ENCODE measurements at places on chromosomes 2 and 18. TPM values are rescaled to one million over a fixed set of nuclear protein-coding genes. Genes with fewer than 3 reads are reported as not detected.

The CD8B2 gene
- not detected for total RNA-seq

The THSD7B gene
- total RNA-seq: not detected

The ZDBF2 gene
- total RNA-seq: 13.4 TPM

The LTBP1 gene
- total RNA-seq: 145 TPM

The CELF4 gene
- not detected for total RNA-seq

The GTF2A1L gene
- not detected for total RNA-seq

The AGXT gene
- not detected for total RNA-seq

The PPP3R1 gene
- 27.1 TPM for total RNA-seq

The ACMSD gene
- not detected for total RNA-seq

The CDH19 gene
- not detected for total RNA-seq

The C18orf63 gene
- not detected for total RNA-seq

The LBX2 gene
- total RNA-seq: 3.8 TPM

The LCT gene
- not detected for total RNA-seq

The SULT1C4 gene
- total RNA-seq: 20.1 TPM

The FAM210A gene
- total RNA-seq: 23.5 TPM

The SAG gene
- not detected for total RNA-seq

The CCBE1 gene
- 3.3 TPM for total RNA-seq

The FLACC1 gene
- total RNA-seq: 0.65 TPM

The LBH gene
- 23.0 TPM for total RNA-seq

The RTP5 gene
- not detected for total RNA-seq

The HOXD13 gene
- total RNA-seq: not detected

The CIB4 gene
- not detected for total RNA-seq

The MAB21L4 gene
- total RNA-seq: not detected

The TMEM198 gene
- total RNA-seq: not detected

The AQP12B gene
- not detected for total RNA-seq

The ABCG5 gene
- total RNA-seq: not detected

The LIPG gene
- total RNA-seq: 80.9 TPM

The ADAM23 gene
- total RNA-seq: 4.5 TPM

The FBXO36 gene
- total RNA-seq: 2.4 TPM

The RAB3GAP1 gene
- 65.5 TPM for total RNA-seq

The MEP1B gene
- total RNA-seq: not detected

The CAPN14 gene
- not detected for total RNA-seq

The NDC80 gene
- total RNA-seq: 9.1 TPM

The SLC8A1 gene
- total RNA-seq: 2.3 TPM

The MOGAT1 gene
- total RNA-seq: not detected

The GKN1 gene
- not detected for total RNA-seq

The C1QL2 gene
- total RNA-seq: not detected

The RNF144A gene
- 31.6 TPM for total RNA-seq

The AFG3L2 gene
- 60.3 TPM for total RNA-seq

The CCDC141 gene
- total RNA-seq: 0.10 TPM

The DUSP19 gene
- total RNA-seq: 2.6 TPM

The UGT1A8 gene
- total RNA-seq: not detected

The DAPL1 gene
- total RNA-seq: not detected

The RBBP8 gene
- total RNA-seq: 11.1 TPM

The STK17B gene
- 12.4 TPM for total RNA-seq

The ZNF519 gene
- total RNA-seq: 3.9 TPM

The CTDP1 gene
- total RNA-seq: 34.3 TPM

The GATA6 gene
- 8.3 TPM for total RNA-seq

The GCKR gene
- 3.2 TPM for total RNA-seq

The DLX1 gene
- total RNA-seq: 0.29 TPM

The TBR1 gene
- total RNA-seq: 0.10 TPM

The CCDC178 gene
- total RNA-seq: 1.8 TPM

The TUBB8B gene
- not detected for total RNA-seq

The ZNF804A gene
- 0.33 TPM for total RNA-seq

The BBS5 gene
- 2.6 TPM for total RNA-seq

The XIRP2 gene
- 0.33 TPM for total RNA-seq

The TMEM185B gene
- 45.7 TPM for total RNA-seq

The C2orf92 gene
- 2.0 TPM for total RNA-seq

The SLC19A3 gene
- 0.33 TPM for total RNA-seq
